ENCODE measurements at places on chromosomes 6 and 20. TPM values are rescaled to one million over a fixed set of nuclear protein-coding genes. Genes with fewer than 3 reads are reported as not detected.

DNA sequence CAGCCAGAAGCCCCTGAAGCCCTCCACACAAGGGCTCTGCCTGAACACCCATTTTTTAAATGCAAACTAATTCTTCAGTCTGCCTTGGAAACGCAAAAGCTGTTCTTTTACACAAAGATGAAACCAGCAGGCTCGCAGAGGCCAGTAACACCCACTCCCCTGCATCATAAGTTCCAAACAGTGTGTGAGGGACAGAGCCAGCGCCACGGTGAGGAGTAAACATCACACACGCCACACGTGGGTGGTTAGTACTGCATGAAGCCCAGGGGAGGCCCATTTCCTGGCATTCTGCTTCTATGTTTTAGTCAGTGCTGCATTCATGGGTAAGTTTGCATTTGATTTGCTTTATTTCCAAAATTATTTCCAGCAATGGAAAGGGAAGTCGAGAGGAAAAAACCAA, 217.7 kb upstream of the RIN2 start:
- no peak for DNase-seq

DNA sequence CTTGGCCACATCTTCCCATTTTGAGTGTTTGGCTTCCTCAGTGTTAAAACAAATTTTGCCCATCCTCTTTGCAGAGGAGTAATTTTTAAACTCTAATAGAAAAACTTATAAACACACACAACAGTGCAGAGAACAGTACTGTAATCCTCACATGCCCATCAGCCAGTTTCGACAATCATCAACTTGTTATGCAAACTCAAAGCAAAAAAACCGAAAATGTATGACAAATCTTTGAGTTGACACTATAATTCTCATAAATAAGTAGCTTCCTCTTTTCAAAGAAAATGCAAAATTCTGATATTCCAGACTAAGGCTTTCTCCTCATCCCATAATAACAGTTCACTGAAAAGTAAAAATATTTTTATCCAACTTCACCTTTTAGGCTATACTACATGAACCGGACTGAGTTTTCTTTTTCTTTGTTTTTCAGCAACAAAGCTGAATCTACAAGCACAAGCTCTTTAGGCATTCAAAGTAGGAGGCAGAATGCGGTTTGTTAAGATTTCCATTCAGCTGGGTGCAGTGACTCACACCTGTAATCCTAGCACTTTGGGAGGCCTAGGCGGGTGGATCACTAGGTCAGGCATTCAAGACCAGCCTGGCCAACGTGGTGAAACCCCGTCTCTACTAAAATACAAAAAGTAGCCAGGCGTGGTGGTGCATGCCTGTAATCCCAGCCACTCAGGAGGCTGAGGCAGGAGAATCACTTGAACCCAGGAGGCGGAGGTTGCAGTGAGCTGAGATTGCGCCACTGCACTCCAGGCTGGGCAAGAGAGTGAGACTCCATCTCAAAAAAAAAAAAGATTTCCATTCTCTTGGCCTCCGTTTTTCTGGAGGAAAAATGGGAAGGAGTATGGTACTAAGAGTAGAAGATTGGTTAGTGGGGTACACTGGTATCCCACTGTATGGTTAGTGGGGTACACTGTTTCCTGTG, 74.8 kb downstream of the GCNT2 start:
- no peak for DNase-seq

DNA sequence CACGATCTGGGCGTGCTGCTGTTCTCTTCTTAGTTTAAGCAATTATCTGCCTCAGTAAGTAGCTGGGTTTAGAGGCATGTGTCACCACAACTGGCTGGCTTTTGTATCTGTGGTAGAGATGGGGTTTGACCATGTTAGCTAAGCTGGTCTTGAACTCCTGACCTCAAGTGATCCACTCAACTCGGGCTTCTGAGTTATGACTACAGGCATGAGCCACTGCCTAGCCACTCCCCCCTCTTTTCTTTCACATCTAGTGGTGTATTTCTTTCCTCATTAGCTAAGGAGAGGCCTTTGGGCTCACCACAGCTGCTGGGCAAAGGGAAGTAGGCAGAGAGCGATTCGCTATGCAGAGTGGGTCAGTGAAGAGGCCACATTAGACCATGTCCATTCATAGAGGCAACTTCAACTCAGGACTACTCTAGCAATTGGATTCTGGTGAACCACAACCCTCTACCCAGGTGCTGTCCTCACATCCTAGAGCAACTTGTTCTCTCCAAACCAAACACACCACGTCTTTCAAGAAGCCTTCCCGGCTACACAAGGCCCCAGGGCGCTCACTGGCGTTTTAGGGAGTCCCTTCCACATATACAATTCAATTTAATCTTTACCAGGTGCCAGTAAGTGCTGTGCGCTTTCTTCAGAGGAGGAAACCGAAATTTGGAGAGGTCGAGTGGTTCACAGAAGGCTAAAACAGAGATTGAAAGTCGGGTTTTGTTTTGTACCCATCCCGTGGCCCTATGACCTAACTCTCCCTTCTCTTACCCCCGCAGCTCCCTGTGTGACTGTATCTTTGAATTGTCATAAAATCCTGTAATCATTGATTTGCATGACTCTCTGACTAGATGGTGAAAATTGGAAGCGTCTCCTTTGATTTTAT, 26.5 kb upstream of the GFOD1 start:
- no peak for DNase-seq

Gene AURKA
- 14.7 TPM for total RNA-seq

DNA sequence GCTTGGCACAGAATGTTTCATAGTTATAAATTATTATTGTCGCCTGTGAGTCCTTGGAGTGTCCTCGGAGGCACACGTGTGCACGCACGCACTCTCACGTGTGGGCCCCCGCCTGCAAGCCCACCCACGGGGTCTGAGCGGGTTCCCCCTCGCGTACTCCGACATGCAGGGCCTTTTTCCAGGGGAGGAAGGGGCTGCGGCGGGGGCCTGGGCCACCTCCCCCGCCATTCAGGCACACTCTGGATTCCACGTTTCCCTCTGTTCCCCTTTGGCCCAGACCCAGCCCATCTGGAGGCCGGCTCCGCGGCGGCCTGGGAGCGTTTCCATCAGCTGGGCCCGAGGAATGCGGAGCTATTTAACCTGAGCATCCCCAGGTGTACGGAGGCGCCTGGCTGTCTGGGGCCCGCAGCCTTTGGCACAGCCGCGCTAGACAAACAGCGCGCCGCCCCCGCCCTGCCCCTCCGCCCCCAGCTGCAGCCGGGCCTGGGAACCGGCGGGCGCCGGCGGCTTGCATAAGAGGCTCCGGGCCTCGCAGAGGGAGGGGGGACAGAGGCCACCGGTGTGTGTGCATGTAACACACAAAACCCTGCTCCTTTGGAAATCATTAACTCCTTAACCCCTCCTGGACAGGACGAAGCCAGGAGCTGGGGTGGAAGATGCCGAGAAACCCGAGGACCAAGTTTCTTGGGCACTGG, 3.3 kb downstream of the ID1 start:
- peak; percentile 90 for DNase-seq

Gene IRAK1BP1
- total RNA-seq: 7.8 TPM

DNA sequence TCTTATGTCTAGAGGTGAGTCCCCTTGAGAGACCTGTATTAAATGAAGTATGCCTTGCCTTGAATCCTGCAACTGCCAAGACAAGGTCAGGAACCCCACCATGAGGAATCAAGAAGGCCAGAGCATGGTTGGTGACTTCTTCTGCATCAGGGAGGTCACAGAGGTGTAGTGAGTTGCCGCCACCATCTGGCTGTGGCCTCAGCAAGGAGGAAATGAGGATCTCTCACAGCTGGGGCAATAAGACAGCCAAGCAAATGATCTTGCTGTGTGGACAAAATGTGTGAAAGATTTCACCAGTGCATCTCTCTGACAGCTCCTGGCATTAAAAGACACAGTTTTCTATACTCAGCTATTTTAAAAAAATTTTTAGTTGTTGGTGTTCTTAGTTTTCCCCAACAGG, 611.0 kb downstream of the DOK5 start:
- DNase-seq: no peak

- no peak for DNase-seq
Measured at GRCh38 chr6:124443541-124443940, 518.7 kb upstream of the RNF217 start.

Gene LHFPL5
- not detected for total RNA-seq

DNA sequence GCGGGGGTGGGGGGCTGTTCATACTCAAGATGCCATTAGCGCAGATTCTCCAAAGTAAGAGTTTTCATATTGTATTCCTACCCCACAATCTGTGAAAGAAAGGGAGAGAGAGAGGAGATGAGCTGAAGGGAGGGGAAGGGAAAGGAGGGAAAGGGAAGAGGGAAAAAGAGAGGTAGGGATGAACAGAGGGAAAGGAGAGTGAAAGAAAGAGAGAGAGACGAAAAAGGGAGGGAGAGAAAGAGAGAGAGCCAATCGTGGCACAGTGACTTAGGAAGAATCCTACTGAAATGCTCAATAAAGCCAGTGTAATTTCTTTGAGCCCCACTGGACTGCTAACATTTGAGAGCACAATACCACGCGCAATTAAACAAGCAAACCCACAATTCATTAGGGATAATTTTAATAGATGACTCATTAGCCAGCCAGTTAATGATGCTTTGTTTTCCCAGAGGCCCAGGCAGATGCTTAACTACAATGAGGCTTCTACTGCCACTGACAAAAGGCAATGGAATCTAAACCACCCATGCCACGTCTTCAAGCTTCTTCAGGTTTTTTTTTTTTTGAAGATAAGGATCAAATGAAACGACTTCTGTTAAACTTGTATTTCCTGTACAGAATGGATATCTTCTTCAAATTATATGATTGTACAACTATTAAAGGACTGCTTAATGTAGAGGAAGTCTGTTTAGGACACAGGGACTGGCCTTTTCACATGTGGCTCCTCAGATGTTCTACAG, 306.8 kb downstream of the FOXC1 start:
- no peak for DNase-seq

All from mesothelial cell of epicardium (in vitro differentiated cells).